ENCODE measurements at places on chromosomes 2 and 18. TPM values are rescaled to one million over a fixed set of nuclear protein-coding genes. Genes with fewer than 3 reads are reported as not detected.

PLA2R1 gene
- 20.8 TPM for total RNA-seq

ZSWIM2 gene
- total RNA-seq = not detected

HAAO gene
- total RNA-seq = not detected

POTEC gene
- not detected for total RNA-seq

PSMA8 gene
- not detected for total RNA-seq

CCDC102B gene
- total RNA-seq = 16.6 TPM

MROH2A gene
- not detected for total RNA-seq

PAX8 gene
- 1.9 TPM for total RNA-seq

CYP27C1 gene
- total RNA-seq = not detected

FIGN gene
- 0.94 TPM for total RNA-seq

ASB18 gene
- not detected for total RNA-seq

CYP1B1 gene
- total RNA-seq = 104 TPM

CD8B gene
- not detected for total RNA-seq

BCL11A gene
- not detected for total RNA-seq
